ENCODE measurements at places on chromosomes 7 and 10. TPM values are rescaled to one million over a fixed set of nuclear protein-coding genes. Genes with fewer than 3 reads are reported as not detected.

GRCh38 chr7:11592699-11593098, 239.3 kb downstream of the THSD7A start:
- no peak for DNase-seq

DNA sequence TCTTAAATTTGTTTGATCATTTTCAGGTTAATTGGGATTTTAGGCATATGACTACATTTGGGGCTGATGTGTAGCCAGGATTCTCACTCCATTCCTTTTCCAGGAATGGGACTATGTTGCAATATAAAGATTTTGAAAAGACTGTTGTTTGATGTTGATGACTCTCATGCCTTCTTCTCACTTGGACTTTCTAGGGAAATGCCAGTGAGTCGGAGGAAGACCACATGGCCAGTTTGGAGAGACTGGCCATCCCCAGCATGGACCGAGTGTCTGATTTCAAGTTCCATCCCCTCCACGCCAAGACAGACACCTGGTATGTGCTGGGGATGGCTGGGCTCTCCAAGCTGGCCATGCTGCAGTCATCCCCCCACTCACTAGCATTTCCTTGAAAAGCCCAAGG, 5.5 kb downstream of the IGFBP3 start:
- DNase-seq = no peak

DNA sequence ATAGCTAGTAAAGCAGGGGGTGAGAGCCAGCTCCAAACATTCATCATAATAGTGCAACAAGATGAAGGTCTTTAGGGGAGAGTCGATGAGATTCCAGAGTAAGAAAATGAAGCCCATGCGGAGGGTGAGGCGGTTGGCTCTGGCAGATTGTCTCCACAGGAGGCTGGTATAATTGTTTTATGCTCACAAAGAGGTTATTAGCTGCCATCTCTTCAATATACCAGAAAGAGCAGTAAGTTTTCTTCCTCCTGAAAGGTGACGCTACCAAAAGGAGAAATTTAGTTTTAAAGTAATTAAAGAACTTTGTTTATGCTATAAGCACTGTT, 59.2 kb upstream of the KCNIP2 start:
- no peak for DNase-seq

Gene UFSP1
- 2.1 TPM for total RNA-seq

Gene PPP1R9A
- 42.8 TPM for total RNA-seq
